ENCODE measurements at places on chromosomes 4 and X.

- no peak for DNase-seq
Observed at GRCh38 chr4:26124753-26125321, 196.0 kb upstream of the RBPJ start.

GRCh38 chrX:17414839-17415238 is 39.8 kb downstream of the NHS start:
- no peak for DNase-seq

DNA sequence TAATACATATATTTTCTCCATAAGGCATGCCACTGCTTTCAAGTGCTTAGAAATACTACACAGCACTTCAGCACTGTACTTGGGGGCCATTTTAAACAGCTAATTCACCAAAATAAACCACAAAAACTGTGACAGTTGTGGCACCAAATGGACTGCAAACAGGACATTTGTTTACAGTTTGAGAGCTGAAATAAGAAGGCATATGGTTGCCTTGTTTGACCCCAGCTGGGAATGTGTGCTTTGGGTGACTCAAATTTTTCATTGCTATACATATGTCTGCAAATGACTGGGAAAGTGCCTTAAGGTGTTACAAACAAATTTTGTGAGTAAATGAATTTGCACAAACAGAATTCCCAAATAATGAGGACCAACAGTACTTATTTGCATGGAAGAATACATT is 124.2 kb downstream of the BANK1 start:
- DNase-seq = no peak

- no peak for DNase-seq
Observed at GRCh38 chrX:19194285-19195242, 72.3 kb upstream of the ADGRG2 start.

- no peak for DNase-seq
Observed at GRCh38 chrX:43744284-43744683, 88.2 kb downstream of the MAOA start.

- DNase-seq = no peak
Observed at GRCh38 chr4:187893418-187893817, 102.2 kb upstream of the ZFP42 start.

GRCh38 chr4:182404376-182404775 is 161.2 kb downstream of the TENM3 start:
- DNase-seq = no peak

GRCh38 chr4:74114234-74114633 is 15.2 kb upstream of the CXCL2 start:
- peak; percentile 70 for DNase-seq

- DNase-seq = no peak
Observed at GRCh38 chrX:57929373-57929772, 19.1 kb upstream of the ZXDA start.

GRCh38 chrX:101430457-101431078 is 22.5 kb downstream of the HNRNPH2 start:
- no peak for DNase-seq

- no peak for DNase-seq
Observed at GRCh38 chr4:85778632-85779131, 303.7 kb downstream of the ARHGAP24 start.

GRCh38 chr4:134915355-134915754 is 713.8 kb upstream of the PABPC4L start:
- DNase-seq = no peak

DNA sequence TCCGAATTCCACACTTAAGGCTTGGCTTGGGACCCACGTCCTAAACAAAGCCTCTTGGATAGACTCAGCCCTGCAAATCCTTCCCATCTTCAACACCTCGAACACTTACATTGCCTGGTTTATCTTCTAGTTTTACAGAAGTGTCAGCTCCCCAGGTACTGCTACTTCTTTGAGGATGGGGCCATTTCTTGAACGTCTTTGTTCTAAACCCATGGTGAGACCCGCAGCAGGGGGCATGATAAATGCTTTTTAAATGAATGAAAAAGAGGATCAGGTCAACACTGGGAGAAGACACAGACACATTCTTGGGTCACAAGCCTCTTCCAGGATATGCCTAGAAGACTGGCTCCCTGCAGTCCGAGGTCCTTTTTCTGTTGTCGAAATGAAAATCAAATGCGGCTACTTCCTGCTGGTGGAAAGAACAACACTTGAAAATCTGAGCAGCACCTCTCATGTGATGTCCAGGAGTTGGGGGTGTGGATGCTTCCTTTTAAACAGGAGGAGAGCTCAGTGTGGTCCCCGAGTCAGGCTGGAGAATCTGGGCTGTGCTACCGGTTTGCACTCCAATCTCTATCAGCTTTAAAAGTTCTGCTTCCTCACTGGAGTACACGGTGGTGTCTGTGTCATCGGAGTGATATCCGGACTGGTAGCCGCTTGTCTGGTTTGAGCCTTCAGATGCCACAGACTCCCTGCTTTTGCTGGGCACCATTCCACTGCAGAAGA is 45.8 kb downstream of the KDR start:
- no peak for DNase-seq

DNA sequence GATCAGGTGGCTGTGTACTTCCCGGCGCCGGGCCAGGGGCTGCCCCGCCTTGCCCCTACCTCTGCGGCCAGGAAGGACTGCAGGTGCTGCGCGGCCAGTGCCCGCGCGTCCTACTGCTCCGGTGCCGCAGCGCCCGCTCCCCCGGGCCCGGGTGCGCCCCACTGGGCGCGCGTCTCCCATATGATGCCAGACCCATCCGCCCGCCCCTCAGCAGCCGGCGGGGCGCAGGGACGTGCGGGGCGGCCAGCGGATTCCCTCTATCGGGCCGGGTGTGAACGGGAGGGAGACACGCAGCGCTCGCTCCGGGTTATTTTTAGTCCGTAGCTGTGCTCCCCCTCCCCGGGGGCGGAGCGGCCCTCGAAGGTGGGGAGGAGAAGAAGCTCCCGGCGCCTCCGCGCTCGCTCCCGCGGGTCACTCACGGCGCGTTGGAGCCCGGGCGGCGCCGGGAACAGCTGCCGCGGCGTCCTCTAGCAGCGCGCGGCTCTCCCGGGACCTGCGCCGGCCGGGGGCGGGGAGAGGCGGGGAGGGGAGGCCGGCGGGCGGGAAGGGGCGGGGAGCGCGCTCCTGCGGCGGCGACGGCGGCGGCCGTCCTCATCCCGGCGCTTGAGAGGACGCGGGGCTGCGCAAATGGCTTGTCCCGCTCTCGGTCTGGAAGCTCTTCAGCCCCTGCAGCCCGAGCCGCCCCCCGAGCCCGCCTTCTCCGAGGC is 103.6 kb downstream of the UCHL1 start:
- no peak for DNase-seq

DNA sequence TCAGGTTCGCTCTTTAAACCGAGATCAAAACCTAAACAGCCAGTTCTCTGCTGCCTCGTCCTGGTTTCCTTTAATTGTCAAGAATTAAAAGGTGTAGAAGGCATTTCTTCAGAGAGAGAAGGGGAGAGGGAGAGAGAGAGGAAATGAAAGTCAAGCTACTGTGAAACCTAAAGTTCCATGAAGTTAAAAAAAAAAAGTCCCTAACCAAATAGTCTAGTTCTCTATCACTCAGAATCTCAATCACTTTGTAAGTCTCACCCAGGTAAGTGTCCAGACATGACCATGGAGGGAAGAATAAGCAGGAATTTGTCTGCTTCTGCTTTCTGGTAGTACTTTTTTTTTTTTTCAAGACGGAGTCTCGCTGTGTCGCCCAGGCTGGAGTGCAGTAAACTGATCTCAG is 18.8 kb upstream of the SMIM14 start:
- no peak for DNase-seq

DNA sequence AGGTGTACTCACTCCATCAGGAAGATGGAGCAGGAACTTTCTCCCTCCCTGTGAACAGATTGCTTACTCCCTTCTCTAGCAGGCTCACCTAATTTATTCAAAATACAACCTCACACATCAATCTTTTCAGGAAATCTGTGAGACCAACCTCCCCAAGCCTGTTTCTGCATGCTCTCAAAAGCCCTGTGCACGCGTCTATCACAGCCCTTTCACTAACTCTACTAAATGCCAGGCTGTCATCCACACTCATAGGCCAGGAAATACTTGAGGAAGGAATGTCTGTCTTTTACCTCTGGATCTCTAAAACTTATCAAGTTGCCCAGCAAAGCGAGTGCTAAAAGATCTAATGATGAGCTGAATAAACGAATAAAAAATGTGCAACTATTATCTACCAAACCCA is 11.2 kb downstream of the CAMK2D start:
- no peak for DNase-seq

DNA sequence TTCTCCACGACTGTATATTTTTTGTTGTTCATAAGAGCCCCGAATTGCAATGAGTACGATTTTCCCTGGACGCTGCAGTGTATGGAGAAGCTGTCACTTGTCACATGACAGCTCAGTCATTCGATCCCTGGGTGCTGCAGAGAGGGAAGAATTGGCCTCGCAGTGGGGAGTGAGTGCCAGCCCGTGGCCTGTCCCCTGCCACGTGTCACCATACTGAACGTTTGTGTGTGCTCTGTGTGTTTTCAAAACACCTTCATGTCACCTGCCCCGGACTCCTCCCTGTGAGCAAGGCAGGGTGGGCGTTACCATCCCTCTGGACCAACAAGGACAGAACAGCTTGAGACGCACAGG is 77.9 kb downstream of the TBL1X start:
- no peak for DNase-seq

DNA sequence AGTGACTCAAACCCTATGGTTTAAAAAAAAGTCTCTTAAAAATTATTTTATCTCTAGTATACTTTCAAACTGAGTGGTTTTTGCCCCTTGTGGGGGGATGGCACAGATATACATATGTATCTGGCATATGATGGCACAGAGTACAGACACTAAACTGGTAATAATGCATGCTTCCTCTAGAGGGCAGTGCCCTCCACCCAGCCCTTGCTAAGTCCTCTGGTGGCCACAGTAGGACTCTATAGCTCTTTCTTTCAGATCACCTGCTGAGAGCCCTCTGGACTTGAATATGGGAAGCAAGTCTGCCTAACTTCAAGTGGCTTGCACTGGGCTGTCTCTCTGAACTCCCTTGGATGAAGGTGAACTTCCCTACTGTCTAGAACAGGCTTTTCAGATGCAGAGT is 66.3 kb downstream of the TSPAN7 start:
- no peak for DNase-seq

- DNase-seq = no peak
Observed at GRCh38 chrX:80511969-80512760, 91.9 kb downstream of the TENT5D start.

DNA sequence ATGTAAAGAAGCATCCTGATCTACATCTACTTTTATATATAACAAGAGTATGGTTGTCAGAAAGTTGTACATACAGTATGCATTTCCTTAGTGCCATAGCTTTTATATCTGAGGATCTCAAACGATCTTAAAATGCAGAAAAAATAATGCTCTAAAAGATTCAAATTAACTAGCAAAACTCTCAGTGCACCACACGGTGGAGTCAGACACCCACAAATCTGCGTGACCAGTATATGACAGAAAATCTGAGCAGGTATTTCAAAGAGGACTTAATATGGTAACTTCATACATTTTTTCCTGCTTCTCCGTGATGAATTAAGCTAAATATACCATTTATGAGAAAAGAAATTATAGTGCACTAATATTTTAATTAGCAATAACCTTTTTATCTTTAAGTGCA is 803.0 kb downstream of the DMD start:
- no peak for DNase-seq

GRCh38 chrX:3420316-3420715 is 73.9 kb upstream of the MXRA5 start:
- DNase-seq = no peak

DNA sequence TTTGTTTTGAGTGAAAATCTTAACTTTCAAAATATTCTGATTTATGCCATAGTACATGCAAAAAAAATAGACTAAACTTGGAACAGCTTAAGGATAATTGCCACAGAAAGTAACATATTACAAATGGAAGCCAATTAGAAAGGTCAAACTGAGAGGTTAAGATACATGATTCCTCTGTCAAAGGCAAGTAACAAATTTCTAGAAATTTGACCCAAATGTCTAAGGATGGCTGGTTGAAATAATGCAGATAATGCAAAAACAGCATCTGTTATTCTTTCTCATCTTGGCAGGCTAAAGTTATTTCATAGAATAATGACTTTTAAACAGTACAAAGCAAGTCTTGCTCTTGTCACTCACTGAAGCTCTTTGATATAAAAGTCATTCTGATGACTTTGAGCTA is 10.5 kb downstream of the FGF5 start:
- DNase-seq = no peak

GRCh38 chr4:139774759-139775487 is 109.3 kb downstream of the MGST2 start:
- DNase-seq = no peak

DNA sequence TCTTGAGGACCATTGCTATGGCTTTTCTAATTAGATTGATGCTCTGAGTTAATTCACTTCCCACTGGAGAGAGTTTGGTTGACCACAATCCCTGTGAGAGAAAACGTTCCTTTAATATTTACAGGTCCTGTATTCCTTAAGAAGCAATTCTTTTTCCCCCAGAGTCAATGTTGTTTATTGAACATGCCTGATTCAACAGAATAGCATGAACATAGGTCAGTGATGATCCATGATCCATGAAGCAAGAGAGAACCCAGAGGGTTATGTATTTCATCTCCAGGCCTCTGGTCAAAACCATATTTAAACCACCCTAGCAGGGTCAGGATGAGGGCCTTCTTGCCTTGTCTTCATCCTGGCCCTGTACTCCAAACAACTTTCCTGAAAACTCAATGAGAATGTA is 39.4 kb upstream of the EFHC2 start:
- no peak for DNase-seq

DNA sequence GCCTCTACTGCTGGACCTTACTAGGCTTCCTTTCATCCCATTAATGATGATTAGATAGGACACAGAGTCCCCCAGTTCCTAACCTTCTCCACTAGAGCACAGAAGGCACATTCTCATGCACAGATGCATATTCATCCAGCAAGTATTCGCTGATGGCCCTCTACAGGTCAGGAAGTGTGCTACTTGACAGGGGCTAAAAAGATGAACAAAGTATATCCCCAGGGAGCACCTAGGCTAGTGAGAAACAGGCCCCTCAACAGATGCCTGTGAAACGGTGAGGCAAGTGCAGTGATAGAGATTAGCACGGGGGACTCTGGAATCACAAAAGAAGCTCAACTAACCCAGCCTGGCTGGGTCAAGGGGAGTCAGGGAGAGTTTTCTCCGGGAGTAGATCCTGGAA is 95.8 kb downstream of the MGST2 start:
- no peak for DNase-seq

- no peak for DNase-seq
Observed at GRCh38 chr4:87058356-87059073, 123.7 kb downstream of the AFF1 start.

- DNase-seq = no peak
Observed at GRCh38 chrX:124426288-124427169, 80.2 kb downstream of the SH2D1A start.

- no peak for DNase-seq
Observed at GRCh38 chr4:85522277-85522676, 47.3 kb downstream of the ARHGAP24 start.
